Activated effector memory CD4-positive, alpha-beta T cell treated with Interleukin-2 at 50 U/mL for 16 hours (primary cell): ENCODE measurements at places on chromosomes 16 and 17.

GRCh38 chr17:59899099-59899498, 6.2 kb downstream of the RPS6KB1 start:
- no peak for DNase-seq

DNA sequence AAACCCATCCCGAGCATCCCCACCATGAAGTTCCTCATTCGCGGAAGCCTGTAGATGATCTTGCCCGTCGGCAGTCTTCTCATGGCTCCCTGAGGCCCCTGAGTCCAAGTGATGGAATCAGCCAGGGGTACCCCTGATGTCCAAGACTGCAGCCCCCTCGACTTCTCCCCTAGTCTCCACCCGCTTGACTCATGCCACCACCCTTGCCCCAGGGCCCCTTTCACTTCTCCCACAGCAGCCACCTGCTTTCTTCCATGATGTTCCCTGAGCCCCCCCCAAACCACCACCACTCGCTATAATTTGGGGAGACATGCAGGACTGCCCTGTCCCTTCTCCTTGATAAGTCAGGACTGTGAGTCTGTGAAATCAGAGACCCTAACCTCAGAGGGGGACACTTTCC, 11.4 kb downstream of the BEAN1 start:
- DNase-seq = no peak

DNA sequence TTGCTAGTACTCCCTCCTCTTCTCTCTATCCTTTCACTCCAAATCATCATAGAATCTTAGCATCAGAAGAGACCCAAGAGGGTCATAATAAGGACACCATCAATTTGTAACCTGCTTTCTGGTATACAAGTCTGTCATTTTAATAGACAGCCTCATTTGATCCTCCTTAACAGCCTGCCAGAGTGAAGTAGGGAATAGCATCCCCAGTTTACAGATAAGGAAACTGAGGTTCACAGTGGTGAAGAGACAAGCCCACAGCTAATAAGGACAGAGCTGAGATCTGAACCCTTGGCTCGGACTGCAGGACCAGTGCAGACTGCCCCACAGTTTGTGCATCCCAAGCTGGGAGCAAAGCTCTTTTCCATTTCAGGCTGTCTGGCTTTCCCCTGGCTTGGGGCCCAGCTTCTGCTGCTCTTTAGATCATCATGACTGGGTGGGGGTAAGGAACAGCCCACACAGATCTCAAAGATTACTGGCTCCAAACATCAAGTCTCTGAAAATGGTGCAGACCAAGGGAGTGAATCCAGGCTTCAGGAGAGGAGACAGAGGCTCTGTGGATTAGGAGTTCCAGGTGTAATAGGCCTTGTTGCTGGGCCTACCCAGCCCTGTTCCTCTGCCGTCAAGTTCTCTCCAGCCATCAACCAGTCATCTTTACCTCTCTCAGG, 10.3 kb upstream of the IGFBP4 start:
- DNase-seq = no peak

DNA sequence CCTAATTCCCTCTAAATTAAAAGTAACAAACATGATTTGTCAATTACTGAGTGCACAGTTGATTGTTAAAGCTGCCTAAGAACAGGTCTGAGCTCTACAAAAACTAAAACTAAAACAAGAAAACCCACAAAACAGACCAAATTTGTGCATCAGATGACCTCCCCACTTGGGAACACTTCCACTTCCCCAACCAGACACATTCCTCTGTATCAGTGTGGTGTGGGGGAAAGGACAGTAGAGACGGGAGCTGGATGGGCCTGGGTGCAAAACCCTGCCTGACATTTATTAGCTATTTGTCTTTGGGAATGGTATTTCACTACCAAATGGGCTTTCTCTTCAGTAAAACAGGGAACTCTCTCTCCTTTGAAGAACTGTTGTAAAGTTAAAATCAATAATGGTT, 29.8 kb downstream of the STAT3 start:
- DNase-seq = no peak

DNA sequence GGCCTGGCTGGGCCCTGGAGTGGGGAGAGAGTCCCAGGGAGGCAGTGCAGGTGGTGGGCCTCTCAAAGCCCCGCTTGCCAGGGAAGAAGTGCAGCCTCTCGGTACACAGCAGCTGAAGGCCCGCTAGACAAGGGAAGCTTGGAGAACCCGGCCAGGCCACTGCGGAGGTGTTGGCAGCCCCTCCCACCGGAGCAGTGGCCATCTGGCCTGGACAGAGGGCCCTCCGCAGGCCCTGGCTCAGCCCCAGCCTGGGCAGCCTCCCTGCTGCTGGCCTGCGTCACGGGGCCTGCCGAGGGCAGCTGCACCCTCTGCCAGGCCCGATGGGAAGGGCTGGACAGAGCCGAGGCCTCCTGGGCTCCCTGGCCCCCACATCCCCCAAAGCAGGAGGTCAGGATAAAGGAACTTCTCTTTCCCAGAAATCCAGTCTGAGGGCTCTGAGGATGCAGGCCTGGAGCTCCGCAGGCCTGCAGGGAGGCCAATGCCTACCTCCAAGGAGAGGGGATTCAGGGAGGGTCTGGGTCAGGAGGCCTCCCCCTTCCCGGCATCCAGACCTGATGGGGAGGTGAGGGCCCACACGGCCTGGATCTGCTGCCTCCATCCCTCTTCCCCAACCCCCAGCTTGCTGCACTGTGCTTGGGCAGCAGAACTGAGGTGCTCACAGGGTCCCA, 4.3 kb downstream of the SPPL2C start:
- no peak for DNase-seq

DNA sequence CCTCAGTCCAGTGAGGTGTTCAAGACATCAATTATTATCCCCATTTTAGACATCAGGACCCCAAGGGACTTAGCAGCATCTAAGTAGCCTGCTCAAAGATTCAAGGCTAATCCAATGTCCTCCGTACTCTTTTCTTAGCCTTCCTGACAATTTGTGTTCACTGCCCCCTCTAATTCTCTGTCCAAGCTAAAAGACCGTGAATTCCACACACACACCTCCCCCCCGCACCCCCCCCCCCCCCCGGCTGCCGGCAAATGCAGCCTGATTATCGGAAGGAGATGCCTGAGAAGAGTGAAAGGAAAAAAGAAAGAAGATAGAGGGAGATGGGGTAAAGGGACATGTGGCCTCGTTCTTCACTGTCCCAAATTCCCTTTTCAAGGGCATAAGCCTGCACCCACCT, 58.1 kb upstream of the NLK start:
- DNase-seq = no peak
